ENCODE measurements at places on chromosomes 2 and 18.

GRCh38 chr2:147937744-147938349 lies 82.7 kb downstream of the ORC4 start:
- DNase-seq = no peak

DNA sequence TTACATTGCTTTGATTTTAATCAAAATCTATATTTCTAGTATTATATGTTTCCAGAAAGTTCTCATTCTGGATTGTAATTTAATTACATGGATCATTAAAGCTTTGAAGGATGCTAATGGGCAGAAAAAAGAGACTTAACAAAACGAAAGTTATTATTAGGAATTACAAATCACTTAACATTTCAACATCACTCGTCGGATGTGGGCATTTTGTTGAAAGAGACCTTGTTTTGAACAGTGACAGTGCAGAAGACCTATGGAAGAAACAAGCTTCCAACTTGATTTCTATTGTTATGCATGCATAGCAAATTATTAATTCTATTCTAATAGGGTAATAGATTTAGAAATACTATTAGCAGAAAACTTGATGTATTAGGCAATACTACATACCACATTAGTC lies 31.4 kb upstream of the DARS1 start:
- no peak for DNase-seq

DNA sequence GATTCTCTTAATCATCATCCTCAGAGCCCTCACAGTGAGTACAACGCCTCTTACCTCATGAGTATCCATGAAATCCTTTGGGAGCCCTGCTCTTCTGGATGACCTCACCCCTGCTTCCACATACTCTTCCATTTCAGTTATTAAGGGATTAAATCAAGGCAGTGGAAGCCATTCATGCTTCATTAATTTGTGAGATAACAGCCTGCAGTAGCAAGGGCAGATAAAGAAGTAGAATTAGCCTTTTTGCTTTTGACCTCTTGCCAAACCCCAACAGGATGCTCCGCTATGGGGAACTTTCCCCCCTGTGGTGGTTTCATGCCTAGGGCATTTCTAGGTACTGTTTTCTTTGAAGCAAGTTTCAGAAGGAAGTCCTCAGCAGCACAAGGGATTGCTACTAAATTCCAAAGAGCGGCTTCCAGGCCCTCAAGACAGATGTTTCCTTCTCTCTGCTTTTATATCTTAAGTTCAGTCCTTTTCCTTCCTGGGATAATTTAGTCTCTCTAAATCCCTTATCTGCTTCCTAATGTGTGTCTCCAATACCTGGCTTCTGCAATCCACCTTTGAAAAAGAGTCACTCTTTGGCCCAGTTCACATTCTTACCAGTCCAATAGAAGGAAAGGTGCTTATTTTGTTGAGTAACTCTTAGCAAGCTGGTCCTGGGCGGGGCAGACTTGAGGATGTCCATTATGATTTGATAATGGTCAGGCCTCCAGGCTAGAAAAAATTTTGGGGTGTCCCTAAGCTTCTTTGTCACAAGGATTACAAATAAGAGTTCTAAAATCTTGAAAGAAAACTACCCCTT lies 76.9 kb downstream of the MYO1B start:
- no peak for DNase-seq

DNA sequence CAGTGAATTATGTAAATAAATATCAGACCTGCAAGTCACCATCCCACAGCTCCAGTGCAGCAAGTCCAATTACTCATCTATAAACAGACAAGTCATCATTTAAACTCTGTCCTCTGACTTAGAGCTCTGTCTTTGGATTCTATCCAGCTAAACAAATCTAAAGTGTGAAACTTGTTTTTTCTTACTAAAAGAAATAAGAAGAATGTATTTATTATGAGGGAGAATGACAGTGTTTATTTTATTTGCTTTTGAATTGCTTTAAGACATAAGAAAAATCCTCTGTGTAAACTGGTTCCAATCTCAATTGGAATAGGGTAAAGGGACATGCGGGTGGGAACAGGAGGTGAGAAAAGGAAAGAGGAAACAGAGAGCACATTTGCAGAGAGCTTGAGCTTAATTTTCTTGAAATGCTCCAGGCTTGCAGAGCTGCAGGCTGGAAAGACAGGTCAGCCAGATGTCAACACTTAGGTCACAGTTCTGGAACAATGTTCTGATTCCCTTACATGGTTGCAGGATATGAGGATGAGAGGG lies 355.8 kb downstream of the MEIS1 start:
- no peak for DNase-seq

- no peak for DNase-seq
Measured at GRCh38 chr2:241873803-241874110, 4.2 kb downstream of the RTP5 start.

- no peak for DNase-seq
Measured at GRCh38 chr2:22126106-22126505, 1002.3 kb downstream of the TDRD15 start.

- no peak for DNase-seq
Measured at GRCh38 chr2:176110415-176111308, 3.6 kb downstream of the HOXD11 start.

DNA sequence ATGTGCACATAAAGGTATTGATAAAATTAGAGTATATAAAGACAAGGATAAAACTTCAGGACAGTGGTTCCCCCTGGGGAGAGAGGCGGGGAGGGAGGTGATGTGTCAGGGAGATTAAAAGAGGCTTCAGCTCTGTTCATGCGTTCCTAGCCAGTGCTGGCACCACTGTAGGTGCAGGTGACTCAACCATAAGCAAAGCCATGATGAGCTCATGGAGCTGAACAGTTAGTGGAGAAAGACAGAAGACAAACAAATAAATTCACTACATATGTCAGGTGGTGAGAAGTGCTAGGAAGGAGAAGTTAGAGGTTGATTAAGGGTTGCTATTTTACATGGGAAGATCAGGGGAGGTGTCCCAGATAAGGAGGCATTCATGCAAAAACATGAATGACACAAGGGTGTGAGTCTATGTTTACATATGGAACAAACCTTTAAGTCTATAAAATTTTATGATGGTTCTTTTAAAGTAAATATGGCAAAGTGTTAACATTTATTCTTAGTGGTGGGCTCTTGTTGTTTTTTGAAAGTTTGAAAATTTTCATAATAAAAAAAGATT lies 136.0 kb downstream of the ANKRD44 start:
- no peak for DNase-seq

DNA sequence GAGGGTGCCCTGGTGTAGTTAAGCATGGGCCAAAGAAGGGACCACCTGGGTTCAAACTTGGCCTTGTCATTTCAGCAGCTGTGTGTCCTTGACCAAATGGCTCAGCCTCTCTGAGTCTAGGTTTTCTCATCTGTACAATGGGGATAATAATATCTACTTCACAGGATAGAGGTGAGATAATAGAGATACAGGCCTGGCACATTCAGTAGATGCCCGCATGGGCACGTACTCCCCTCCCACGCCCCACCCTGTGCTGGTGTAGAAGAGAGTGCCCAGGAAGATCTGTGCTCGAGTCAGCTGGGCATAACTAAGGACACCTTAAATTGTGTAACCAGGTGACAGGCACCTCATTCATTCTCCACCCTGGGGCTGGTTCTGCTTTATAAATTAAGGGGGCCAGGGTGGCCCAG lies 8.4 kb upstream of the TMEM185B start:
- DNase-seq = no peak

DNA sequence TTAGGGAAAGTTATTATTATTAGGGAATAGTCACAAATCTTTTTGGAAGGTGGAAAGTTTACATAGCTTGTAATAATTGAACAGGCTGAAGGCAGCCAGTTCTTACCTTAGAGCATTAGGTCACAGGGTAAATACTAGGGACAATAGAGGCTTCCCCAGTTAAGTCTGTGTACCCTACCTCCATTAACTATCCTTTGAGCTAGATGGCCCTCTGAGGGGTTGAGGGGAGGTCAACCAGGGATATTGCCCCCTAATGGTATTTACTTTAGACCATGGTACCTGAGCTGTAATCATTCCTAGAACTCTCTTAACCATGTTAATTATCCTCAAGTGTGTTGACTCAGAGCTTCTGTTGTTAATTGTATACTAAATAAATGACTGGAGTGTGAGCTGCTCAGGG lies 120.5 kb upstream of the SCN7A start:
- no peak for DNase-seq

DNA sequence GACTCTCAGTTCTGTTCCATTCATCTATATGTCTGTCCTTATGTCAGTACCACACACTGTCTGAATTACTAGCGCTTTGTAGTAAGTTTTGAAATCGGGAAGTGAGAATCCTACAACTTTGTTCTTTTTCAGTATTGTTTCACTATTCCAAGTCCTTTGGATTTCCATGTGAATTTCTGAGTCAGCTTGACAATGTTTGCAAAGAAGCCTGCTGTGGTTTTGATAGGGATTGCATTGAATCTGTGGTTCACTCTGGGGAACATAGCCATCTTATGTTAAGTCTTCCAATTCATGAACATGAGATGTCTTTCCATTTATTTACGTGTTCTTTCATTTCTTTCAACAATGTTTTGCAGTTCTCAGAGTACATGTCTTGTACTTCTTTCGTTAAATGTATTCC lies 15.0 kb downstream of the SLC3A1 start:
- no peak for DNase-seq

DNA sequence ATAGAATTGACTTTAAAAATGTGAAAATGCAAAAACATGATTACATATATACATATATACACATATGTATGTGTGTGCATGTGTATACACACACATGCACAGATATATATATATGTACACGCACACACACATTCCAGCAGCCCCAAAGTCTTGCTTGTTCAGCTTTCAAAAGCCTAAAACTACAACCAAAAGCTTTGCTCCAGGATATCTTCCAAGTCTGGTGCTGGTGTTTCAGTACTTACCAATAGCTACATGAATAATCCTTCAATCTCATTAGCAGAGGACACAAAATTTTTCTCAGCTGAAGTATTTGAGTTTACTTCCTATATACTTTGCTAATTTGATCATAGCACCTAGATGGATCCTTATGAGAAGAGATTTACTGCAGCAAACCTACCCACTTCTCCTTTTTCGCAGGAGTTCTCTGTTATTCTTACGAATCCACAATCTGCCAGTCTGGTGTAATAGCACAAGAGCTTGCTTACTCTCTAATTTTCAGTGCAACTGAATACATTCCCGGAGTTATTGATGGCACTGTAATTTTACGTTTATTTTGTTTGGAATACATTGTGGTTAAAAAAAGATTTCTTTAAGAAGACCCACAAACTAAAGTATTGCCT lies 553.3 kb downstream of the ARHGAP15 start:
- DNase-seq = no peak

DNA sequence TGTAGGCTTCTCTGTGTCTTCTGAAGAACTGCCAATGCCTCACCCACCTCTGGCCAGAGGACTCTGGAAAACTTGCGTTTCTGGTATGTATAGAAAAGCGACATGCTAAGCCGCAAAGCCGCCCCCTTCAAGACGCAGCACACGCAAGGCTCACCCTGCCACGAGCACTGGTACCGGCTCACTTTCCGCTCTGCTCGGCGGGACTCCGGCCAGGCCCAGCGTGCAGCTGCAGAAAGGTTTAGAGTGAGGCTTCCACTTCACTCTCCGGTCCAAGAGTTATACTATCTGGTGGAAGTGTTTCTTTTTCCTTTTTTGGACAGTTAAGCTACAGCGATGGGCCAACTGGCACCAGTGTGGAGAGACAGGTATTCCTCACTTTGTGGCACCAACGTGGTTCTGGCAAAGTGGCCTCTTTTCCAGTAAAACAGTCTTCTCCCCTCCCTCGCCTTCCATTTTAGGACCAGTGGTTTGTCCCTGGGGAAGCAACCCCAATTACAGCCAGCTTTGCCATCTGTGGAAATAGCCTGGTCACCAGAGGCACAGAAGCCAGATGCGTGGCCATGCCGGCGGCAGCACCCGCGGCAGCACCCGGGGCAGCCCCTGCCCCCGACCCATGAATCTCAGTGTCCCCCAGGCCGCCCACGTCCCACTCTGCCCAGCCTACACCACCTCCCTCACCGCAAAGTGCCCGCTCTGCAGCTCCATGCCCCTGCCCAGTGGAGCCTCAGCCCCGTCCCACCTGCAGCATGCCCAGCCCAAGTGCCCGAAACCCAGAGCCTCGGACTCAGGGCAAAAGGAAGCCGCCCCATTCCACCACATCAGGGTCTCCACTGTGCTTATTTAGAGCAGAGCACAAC lies 91.6 kb upstream of the CTDP1 start:
- DNase-seq = no peak

- no peak for DNase-seq
Measured at GRCh38 chr2:181780047-181780651, 99.8 kb upstream of the NEUROD1 start.

- no peak for DNase-seq
Measured at GRCh38 chr2:40178971-40179370, 272.9 kb downstream of the SLC8A1 start.

- DNase-seq = no peak
Measured at GRCh38 chr2:162243715-162244114, 470 bp upstream of the FAP start.

DNA sequence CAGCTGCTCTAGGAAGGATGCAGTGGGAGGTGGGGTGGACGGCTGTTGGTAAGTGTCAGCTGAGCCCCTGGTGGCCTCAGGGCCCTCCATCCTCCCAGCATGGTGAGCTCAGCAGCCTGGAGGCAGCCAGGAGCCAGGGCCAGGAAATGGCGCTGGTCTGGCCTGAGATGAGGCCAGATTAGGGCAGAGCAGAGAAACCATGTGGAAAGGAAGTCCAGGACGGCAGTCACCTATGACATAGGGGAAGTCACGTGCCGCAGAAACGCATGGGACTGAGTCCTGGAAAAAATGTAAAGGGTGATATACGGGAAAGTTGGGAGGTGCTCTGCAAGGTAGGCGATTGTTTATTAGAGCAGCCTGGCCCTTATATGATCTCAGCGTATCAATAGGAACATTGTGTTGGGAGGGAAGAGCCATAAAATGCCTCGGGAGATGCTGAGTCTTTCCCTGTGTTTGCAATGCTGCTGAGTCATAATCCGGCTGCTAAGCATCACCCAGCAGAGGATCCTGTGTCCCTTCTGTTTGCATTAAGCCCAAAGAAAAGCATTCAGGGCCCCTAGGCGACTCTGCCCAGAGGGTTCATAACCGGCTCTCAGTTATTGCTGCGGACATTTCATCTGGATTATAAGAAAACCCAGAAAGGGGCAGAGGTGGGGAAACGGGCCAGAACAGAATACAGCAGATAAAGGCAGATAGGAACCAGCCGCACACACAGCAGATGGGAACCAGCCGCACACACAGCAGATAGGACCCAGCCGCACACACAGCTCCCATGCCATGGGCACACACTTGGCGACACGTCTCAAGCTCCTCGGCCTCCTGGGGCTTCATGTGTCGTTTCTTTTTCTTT lies 30.3 kb upstream of the B3GNT7 start:
- DNase-seq = no peak
